ENCODE measurements at places on chromosomes 4 and X.

GRCh38 chrX:147933815-147934214 is 22.1 kb downstream of the FMR1 start:
- DNase-seq, result no peak

GRCh38 chrX:19682712-19683331 is 167.5 kb upstream of the MAP3K15 start:
- no peak for DNase-seq

GRCh38 chr4:129231945-129232588 is 136.1 kb downstream of the C4orf33 start:
- no peak for DNase-seq

GRCh38 chr4:55411621-55412020 is 15.9 kb downstream of the TMEM165 start:
- no peak for DNase-seq

- DNase-seq, result no peak
Measured at GRCh38 chrX:132954323-132954722, 4.1 kb downstream of the HS6ST2 start.

DNA sequence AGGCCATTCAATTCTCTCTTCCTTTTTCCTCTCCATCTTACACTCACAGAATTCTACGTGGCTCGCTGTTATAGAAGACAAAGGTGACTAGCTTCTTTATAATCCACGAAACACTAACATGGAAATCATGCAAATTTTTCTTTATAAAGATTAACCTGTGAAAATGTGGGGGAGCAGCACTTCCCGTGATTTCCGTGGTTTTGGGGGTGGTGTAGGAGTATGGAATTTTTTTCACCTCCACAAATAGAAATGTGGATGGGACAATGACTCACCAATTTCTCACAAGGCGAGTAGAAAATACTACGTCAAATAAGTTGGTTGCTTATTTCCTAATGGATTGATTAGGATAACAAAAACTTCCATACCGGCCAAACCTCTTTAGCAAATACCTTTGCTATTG is 719.2 kb upstream of the TENM3 start:
- DNase-seq, result no peak

- DNase-seq, result no peak
Measured at GRCh38 chrX:84357296-84357695, 145.0 kb downstream of the HDX start.

DNA sequence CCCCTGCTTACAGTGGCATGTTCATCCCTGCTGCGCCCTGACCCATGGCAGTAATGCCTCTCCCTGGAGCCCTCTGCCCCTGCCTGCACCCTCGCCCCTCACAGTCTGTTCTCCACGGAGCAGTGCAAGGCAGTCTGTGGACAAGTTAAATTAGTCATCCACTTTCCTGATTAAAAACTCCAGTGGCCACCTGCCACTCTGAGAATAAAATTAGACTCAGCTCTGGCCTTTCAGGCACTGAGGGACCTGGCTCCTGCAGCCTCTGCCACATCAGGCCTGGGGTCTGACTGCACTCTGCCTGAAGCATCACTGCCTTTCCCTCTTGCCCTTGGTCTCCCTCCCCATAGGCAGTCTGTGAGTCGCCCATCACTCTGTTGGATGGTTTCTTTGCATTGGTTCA is 53.6 kb downstream of the GRK4 start:
- DNase-seq, result no peak

DNA sequence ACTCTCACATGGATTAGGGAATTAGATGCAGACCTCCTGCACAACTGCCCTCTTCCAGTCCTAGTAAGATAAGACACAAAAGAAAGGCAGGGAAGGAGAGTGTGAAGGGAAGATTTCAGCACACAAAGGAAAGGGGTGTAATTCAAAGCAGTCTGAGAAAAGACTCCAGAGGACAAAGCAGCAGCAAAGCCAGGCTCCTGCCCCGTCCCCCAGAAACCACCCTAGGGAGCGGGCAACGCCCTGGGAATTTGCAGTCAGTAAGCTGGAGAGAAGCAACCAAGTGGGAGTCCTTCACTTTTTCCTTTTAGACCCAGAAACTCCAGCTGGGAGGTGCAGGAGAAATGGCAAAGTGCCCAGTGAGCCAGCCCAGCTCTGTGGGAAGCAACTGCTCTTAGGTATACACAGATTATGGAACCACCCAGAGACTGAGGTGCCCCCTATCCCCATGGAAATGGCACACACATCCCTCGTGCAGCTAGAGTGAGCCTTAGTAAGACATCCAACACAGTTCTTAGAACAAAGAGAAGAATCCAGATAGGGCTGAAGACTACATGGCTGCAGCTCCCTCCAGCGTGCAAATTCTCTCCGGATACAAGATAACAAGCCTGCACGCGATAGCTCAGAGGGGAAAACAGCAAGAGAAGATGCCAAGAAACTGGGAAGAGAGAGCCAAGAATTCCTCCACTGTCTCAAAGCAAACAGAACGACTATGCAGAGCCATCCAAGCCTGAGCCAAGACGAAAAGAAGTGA is 26.5 kb upstream of the IRAK1 start:
- no peak for DNase-seq

DNA sequence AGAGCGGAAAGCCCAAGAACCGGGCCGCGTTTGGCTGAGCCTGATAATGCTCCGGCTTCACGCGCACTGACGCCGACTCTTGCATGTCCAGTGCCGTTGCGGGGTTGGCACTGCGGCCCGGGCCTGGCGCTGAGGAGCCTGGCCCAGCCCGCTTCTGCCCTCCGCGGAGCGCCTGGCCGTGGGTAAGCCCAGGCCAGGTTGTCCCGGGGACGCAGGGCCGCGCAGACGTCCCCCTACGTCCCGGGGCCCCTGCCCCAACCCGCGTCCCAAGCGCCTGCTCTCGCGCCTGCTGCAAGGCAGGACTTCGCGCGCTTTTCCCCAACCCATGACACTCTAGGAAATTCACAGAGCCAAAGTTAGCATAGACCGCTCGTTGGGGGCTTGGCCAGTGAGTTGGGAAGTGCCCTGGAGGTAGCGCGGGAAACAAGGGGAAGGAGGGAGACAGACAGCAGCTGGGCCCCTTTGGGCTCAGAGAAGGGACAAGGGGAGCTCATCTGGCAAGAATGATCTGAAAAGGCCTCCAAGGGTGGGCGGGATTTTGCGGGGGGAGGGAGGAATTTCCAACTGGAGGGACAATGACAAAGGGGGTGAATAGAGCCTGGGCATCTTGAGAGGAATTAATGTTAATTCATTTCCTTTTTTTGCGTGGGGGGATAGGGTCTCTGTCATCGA is 665 bp upstream of the LRPAP1 start:
- DNase-seq, result no peak

DNA sequence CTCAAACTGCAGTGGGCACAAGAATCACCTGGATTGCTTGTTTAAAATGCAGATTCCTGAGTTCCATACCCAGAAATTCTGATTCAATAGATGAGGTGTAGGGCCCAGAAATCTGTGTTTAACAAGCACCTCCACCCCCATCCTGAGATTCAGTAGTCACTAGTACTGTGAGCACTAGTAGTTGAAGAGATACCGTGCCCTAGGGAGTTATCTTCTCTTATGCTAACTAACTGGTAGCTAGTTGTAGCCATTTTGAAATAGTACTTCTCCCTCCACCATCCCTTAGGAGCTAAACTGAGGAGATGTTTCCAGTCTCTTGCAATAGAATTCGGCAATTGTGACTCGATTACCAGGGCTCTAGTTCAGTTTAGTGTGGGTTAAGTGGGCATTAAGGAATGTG is 18.4 kb downstream of the KLHL34 start:
- no peak for DNase-seq

DNA sequence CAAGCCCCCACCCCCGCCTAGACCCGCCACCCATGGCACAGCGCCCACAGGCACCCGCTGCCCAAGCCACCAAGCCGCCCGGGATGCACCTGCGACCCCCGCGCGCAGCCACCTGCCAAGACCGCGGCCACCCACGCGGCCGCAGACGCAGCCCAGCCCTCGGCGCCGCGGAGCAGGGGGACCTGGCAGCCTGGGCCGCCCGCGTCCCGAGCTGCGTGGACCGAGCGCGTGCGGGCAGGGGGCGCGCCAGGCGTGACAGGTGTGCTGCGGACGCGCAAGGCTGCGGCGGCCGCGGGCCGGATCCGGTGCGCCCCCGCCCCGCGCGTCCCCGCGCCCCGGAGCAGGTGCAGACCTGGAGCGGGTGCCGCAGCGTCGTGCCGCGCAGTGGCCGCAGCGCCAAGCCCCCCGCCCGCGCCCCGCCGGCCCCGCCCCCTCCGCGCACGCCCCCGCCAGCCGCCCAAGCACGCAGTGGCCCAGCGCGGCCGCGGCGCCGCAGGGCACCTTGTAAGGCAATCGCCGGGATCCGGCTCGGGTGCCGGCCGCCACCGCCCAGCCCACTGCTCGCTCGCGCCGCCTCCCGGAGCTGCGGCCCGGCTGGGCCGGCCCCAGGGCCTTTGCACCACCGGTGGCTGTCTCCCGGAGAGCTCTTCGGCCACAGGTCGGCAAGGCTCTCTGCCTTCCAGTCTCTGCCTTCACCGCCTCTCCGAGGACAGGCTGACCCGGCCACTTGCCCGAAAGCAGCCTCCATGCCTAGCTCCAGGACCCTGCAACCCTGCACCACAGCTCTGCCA is at the start of gene PNCK:
Gene PNCK, minus strand, starts transcription at position 386 of the 791 bp plus-strand sequence. CDS start 737 bp downstream, outside the sequence.
- DNase-seq, result no peak

- DNase-seq, result peak; percentile 39
Measured at GRCh38 chr4:184506527-184507121, 32.3 kb upstream of the IRF2 start.

DNA sequence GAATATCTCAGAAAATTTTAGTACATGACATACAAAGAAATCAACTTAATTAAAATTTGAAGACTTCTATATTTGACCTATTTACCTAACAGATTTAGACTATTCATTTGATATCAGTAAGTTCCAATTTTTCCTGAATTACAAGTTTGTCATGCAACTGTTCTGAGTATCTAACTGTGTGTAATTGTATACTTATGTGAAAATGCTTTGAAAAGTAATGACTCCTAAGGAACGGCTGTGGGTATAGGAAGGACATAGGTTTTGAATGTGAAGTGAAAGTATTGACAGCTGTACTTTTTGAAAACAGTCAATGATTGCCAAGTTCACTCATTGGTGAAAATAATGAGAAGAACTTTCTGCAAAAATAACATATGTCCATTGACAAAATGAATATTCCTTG is 2.9 kb downstream of the GRIA2 start:
- no peak for DNase-seq

- DNase-seq, result peak; percentile 7
Measured at GRCh38 chr4:156195914-156196313, 242.2 kb upstream of the CTSO start.

GRCh38 chr4:53671757-53672156 is 80.5 kb upstream of the LNX1 start:
- DNase-seq, result no peak

DNA sequence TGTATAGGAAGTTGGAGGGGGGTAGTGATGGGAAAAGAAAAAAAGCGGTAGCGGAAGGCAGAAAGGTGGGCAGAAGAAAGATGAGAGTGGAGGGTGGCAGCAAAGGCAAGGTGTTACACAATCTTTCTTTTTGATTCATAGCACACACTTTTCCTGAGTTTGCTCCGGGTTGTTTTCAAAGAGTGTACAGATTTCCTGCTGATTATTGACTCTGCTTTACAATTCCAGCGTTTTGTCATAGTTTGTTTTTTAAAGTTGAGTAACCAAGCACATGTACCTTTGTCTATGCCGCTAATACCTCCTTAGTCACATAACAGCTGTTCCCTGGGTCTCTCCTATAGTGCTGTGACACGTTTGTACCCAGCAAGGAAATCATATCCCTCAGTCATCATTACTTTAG is 50.3 kb downstream of the AGA start:
- no peak for DNase-seq

GRCh38 chr4:10625131-10625530 is 59.4 kb downstream of the CLNK start:
- no peak for DNase-seq

- no peak for DNase-seq
Measured at GRCh38 chr4:153143527-153144348, 60.5 kb upstream of the TRIM2 start.

DNA sequence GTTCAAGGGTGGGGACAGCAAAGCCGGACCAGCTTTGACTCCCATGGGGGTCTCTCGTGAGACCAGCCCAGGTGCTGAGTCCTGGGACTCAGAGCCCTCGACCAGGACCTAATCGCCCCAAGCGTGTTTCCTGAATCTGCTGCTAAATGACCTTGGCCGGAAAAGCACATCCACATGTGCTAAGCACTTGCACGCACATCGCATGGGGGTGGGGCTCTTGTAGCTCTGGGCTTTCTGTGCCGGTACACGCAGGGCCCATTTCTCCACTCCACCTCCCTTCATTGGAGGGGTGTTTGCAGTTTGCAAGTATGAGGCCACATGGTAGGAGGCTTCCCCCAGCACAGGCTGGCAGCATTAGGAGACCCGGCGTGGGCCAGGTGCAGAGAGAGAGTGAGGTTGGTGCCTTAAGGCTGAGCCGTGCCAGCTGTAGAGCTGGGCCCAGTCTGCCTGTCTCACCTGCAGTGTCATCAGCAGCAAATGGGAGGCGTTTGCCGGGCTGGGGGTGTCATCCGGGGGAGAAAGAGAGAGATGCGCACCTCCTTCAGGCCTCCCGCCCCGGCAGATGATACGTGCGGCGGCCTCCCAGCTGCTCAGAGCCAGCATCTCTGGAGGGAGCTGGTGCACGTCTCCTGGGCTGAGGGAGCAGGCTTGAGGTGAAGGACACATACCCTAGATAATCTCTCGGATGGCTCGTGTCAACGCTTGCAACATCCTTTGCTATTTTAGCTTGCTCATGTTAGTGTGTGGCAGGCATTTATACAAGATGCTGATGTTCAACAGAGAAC is 45.2 kb upstream of the CLCN4 start:
- peak; percentile 29 for DNase-seq

- no peak for DNase-seq
Measured at GRCh38 chr4:1000686-1001260, 7.6 kb upstream of the SLC26A1 start.

- no peak for DNase-seq
Measured at GRCh38 chrX:14546190-14546589, 16.9 kb downstream of the GLRA2 start.

GRCh38 chr4:114081783-114082182 is 102.3 kb upstream of the ARSJ start:
- no peak for DNase-seq

DNA sequence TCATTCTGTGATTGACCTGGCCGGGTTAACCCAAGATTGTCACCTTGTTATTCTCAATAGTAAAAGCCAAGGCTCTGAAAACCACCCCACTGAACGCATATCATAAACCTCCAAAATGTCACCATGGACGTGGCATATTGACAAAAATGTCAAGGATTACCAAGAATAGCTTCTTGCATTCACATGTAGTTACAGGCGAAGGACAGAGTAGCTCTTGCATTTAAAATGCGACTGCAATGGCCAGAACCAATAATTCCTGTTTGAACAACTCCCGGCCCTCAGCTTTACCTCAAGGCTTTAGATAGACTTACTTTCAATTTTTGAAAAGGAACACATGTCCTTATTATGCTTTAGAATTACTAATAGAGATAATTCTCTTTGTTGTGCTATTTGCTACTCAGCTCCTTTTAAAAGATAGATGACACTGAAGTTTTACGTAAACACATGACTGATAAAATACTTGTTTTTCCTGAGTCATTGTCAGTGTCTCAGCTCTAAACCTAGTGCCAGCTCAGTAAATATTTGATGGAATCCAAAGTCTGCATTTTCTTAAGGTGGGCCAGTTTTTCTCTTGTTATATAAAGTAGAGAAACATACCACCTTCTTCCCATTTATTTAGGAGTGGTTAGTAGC is 66.3 kb downstream of the CLDN34 start:
- DNase-seq, result no peak
